Amniotic stem cell (primary cell): ENCODE measurements at places on chromosomes 5 and 9.

- no peak for DNase-seq
Observed at GRCh38 chr5:135565725-135566421, 12.9 kb downstream of the CXCL14 start.

GRCh38 chr5:34455098-34455497 is 201.0 kb upstream of the RAI14 start:
- no peak for DNase-seq

DNA sequence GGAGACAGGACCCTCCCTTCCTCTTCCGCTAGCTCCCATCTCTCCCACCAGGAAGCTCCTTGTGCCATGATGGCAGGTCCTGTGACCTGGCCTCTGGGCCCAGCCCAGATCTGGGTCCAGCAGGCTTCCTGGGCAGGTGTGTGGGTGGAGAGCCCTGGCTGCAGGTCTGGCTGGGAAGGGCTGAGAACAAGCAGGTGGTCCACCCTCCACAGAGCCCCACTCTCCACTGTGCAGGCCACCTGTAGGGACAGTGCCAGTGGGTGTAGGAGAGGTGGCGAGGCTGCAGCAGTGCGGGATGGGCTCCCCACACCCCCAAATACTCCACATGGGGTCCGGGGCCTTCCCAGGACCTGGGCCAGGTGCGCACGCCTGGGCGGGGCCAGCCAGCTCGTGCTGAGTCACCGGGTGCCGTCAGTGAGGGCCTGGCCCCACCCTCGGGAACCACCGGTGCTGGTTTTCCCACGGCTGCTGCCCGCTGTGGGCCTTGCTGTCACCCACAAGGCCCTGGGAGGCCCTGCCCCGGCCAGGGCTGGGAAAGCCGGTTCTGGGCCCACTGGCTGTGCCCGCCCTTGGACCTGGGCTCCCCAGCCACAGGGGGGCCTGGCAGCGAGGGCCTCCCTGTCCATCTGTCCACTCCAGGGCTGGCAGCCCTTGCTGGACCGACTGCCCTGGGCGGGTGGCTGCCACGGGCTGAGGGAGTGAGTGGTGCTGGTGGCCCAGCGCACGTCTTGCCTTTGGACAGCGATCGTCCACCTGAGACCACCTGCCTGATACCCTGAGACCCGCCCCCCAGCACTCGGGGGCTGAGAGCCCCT is 9.3 kb upstream of the NRARP start:
- no peak for DNase-seq

GRCh38 chr5:157855404-157855994 is 3.4 kb downstream of the CLINT1 start:
- peak; percentile 14 for DNase-seq
